ENCODE measurements at places on chromosomes 1 and 21. TPM values are rescaled to one million over a fixed set of nuclear protein-coding genes. Genes with fewer than 3 reads are reported as not detected.

Gene FHAD1
- 2.4 TPM for total RNA-seq

DNA sequence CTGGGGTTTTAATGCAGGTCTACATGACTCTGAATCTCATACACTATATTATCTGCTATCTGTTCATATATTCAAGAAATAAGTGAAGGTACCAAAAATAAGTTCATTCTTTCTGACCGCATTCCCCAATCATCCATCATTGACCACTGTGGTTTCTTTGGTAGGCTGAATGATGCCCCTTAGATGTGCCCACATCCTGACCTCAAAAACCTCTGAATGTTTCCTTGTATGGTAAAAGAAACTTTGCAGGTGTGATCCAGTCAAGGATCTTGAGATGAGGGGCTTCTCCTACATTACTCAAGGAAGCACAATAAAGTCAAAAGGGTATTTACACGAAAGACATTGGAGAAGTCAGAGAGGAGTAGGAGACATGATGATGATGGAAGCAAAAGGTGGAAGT lies 60.6 kb upstream of the LRRC8B start:
- no peak for DNase-seq

DNA sequence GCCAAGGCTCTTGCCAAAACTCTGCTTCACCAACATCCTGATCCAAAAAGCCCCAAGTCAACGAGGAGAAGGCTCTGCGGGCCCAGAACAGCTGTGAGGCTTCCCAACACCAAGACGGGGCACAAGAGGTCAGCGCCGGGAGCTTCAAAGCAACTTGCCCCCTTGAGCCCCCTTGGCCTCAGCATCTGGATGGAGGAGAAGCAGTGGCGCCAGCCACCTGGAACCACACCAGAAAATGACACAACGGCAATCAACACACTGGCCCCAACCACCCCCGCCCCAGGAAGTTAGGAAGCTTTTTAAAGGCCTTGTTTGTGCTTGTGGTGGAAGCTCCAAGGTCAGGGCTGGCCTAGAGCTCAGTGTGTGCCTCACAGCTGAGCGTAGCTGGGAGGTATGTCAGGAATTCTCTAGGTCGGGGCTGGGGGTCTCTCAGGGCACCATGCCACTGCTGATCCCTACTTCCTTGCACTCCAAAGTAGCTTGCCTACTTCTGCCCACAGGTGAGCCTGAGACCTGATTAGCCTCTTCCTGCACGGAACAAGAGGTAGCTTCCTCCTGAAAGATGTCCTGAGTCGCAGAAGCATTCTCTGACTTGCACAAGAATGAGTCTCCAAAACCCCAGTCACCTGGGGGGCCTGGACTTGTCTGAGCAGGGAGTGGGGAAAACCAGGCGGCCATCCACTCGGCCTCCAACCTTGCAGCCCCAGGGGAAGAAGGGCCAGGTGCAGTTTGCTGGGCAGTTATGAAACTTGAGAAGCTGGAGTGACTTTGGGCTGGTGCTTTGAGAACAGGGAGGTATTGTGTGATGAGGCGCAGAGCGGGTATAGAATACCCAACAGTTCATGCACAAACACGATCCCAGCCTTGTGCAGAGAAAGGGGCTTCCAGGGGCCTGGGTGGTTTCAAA lies 9.7 kb upstream of the SRP9 start:
- DNase-seq: no peak

Gene DNAJC6
- total RNA-seq: 86.7 TPM

- no peak for DNase-seq
Observed at GRCh38 chr1:222815440-222815765, 564 bp downstream of the DISP1 start.

DNA sequence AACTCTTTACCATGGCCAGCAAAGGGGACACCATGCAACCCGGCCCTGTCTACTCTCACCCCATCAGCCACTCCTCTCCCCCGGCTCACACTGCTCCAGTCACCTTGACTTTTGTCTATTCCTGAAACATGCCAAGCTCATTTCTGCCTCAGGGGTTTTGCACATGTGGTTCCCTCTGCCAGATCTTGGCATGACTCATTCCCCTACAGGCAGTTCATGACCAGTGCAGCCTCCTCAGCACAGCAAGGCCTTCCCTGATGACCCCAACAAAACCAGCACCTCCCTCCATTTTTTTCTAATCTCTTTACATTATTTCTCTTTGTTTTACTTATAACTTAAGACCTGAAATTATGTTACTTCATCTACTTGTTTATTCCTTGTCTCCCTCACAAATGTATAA lies 58.6 kb upstream of the GJB5 start:
- no peak for DNase-seq

DNA sequence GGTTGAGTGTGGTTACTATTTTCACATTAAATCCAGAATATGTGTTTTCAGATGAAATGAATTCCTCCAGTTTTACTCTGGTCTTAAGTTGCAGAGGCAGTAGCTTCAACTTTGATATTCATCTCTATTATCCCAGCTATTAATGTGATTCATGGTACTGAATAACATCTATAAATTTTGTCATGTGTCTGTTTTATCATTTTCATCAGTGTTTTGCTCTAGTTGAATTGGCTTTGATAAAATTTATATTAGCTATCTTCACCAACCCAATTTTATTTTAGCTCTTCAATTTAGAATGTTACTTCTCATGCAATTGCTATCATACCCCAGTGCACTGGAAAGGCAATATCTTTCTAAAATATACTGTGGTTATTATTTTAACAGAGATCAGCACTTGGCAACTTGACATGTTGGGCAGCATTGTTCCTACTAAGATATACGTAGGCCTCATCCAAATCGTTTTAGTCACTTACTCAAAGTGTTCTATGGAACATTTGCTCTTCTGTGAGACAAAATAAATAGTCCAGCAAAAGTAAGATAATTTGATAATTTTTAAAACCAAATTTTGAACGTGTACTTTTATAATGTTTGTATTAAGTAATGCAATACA lies 184.3 kb downstream of the NCAM2 start:
- no peak for DNase-seq

DNA sequence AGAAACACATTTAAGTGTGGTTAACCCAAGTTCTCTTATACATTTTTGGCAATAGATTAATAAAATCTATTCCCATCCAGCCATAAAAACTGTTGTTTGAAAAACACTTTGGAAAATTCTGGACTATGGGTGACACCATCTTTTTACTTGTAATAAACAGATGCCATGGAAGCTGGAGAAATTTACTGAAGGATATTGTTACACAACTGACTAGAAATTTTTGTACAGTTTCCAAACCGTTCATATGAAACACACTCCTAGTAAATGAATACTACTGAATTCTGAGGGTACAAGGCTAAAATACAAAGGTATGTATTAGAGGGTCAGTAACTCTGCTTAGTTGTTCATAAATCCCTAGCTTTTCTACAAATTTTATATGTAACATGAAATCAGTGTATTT lies 48.7 kb downstream of the TRIM33 start:
- no peak for DNase-seq

Gene KLF18
- not detected for total RNA-seq

DNA sequence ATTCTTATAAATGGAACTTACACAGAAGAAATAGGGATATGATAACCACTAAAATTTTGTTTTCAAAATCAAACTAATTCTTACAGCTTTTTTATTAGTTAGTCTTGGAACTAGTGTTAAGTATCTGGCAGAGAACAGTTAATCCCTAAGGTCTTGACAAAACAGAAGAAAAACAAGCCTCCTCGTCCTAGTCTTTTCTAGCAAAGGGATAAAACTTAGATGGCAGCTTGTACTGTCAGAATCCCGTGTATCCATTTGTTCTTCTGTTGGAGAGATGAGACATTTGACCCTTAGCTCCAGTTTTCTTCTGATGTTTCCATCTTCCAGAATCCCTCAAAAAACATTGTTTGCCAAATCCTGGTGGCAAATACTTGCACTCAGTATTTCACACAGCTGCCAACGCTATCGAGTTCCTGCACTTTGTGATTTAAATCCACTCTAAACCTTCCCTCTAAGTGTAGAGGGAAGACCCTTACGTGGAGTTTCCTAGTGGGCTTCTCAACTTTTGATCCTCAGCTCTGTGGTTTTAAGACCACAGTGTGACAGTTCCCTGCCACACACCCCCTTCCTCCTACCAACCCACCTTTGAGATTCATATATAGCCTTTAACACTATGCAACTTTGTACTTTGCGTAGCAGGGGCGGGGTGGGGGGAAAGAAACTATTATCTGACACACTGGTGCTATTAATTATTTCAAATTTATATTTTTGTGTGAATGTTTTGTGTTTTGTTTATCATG lies 42.3 kb upstream of the LAMC2 start:
- no peak for DNase-seq

Gene TSPEAR
- 0.09 TPM for total RNA-seq

DNA sequence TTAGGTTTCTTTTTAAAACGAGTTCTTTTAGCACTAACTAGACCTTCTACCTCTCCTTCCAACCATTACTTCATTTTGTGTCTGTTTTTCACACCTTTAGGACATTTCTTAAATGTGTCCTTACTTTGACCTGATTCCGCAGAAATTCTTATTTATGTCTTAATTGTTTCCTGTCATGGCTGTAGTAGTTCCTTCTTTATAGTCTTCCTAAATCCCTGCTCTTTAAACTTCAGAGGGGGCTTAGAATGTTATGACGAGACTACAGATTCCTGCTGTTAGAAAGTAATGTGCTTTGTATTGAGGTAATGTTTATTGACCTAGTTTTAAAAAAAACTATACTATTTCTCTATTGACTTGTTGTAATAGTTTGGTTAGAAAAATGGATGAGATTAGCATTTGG lies 70.4 kb downstream of the HMCN1 start:
- no peak for DNase-seq

GRCh38 chr1:178101654-178102053 lies 7.8 kb downstream of the RASAL2 start:
- no peak for DNase-seq

Data from cerebellum (tissue), 4 donors.